ENCODE measurements at places on chromosomes 4 and X.

- DNase-seq: no peak
Measured at GRCh38 chrX:43964936-43965335, 8.3 kb downstream of the NDP start.

- no peak for DNase-seq
Measured at GRCh38 chr4:169485086-169485485, 127.3 kb downstream of the NEK1 start.

DNA sequence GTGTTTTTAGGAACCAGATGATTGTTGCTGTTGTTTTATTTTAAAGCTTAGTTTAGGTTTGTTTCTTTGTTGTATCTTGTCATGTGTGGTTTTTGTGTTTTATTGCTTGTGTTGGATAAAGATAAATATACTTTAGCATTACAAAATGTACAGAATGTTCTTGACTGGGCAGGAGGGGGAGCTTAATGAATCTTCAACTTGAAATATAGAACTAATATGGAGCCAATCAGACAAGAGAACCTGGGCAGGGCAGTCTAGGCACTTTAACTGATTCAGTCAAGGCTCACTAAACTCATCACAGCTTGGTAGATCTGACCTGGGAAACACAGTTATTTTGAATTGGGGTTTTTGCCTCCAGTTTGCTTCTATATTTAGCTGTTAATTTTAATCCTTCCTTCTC, 304.2 kb downstream of the ARHGAP24 start:
- no peak for DNase-seq

- no peak for DNase-seq
Measured at GRCh38 chrX:44958480-44958879, 85.5 kb downstream of the KDM6A start.

GRCh38 chr4:147855571-147856009, 123.7 kb downstream of the ARHGAP10 start:
- DNase-seq: no peak

DNA sequence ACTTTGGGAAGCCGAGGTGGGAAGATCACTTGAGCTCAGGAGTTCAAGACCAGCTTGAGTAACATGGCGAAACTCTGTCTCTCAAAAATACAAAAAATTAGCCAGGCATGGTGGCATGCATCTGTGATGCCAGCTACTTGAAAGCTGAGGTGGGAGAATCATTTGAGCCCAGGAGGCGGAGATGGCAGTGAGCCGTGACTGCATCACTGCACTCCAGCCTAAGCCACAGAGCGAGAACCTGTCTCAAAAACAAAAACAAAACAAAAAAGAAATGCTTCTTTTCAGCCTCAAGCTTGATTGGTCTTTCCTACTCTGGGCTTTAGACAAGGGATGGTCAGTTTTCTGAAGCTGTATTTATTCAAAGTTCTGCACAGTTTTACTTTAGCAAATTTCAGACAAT, 15.8 kb upstream of the DHRSX start:
- DNase-seq: no peak

DNA sequence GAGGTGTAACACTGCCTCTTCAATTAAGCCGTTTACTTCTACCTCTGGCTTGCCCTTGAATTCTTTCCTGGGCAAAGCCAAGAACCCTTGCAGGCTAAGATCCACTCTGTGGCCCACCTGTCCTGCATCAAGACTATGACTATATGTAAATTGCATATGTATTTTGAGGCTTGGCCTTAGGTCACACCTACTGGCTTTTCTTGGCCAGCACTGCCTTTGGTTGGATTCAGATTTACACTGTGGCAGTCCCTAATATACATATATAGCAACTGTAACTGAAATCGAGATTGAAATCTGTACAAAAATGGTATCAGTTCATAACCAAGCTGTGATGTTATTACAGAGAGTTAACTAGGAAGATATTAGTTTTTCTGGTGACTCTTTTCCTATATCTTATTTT, 151.5 kb downstream of the CFAP47 start:
- no peak for DNase-seq

GRCh38 chr4:183722731-183723560, 63.9 kb downstream of the TRAPPC11 start:
- peak; percentile 61 for DNase-seq

DNA sequence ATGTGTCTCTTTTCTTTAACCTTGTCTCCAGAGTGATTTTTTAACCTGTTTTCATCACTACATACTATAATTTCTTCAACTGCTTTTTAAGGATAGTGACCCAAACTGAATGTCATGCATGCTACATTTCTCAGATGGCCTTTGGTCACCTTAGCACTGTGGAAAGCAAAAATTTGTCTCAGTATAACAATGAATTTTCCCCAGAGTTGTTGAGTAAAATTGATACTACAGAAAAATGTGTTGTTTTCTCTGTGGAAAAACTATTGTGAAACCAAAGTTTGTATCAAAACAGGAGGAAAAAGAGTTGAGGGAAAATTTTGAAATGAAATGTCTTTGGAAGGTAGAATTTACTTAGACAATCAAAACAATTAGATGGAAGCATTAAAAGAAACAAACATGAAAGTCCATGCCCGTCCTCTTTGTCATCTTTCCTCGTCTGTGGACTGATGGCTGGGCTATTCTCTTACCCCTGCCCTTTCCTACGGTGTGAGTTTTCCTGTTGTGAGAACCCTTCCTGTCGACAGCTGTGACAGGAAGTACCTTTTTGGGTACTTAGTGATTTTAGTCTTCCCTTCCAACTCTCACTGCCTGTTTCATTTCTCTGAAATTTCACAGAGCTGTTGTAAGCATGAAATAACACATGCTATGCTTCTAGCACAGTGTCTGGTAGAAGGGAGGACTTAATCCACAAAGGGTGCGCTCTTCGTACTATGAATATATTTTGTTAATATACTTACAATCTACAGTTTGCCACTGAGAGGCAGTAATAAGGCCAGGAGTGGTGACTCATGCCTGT, 50.8 kb downstream of the LRP2BP start:
- DNase-seq: no peak

DNA sequence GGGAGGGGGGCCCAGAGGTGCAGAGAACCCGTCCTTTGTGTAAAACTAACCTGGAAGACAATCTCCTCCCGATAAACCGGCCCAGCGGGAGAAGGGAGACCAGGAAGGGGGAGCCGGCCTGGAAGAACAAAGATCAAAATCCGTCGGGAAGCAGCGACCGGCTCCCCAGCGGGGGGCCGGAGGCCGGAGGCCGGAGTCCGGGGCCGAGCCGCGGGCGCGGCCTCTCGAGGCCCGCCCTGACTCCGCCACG, 552 bp downstream of the ZDHHC9 start:
- DNase-seq: no peak

GRCh38 chrX:39167791-39168190, 366.5 kb downstream of the MID1IP1 start:
- no peak for DNase-seq

- DNase-seq: no peak
Measured at GRCh38 chr4:24643774-24644520, 59.6 kb upstream of the DHX15 start.

DNA sequence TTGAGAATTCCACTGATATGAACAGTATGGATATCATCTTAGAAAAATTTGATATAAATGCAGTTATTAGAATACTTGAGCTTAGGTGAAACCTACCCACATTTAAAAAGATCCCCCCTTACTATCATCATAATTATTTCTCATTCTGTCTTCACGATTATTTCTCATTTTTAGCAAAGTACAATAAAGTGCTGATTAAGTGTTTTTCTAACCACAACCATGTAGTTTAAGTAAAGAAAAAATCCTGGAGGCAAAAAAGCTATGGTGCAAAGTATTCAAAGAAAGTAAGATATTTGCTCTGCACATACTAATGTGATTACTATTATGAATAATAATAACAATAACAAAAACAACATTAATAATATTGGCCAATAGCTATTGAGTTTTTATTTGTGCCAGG, 365.6 kb upstream of the PCDH7 start:
- no peak for DNase-seq

GRCh38 chrX:134171661-134172587, 65.1 kb upstream of the CCDC160 start:
- no peak for DNase-seq

DNA sequence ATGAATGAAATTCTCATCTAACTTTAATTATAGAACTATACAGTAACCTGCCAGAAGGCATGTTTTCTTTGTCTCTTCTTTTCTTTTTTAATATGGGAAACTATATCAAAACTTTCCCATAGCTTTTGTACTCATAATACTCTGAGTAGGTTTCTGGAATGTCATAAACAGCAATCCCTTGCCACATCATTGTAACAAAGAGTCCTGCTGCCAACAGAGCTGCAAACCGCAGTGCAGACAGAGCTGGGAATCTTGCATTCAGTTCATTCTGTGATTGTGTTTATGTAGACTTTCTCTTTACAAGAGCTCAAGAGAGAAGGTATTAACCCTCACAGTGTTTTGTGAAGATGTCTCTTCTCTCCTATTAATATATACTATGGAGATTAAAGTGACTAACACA, 304.4 kb upstream of the SLIT2 start:
- DNase-seq: no peak

DNA sequence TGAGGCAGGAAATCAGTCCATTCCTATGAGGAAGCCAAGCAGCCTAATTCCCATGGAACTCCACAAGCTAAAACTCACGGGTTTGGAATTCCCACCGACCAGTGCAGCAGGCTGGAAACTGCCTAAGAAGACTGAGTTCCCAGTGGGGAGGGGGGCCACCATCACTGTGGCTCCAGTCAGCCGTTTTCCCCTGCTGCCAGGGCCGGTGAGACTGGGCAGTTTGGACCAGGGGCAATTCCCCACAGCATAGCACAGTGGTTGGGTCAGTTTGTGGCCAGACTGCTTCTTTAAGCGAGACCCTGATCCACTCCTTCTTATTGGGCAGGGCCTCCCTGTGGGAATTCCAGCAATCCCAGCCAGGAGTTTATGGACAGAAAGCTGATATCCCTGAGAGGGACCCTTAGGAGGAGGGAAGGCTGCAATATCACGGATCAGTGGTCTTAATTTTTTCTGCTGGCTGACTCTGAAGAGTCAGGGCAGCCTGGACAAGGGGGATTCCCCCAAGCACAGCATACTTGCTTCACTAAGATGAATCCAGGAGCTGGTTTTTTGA, 20.7 kb downstream of the PAGE5 start:
- DNase-seq: no peak

- no peak for DNase-seq
Measured at GRCh38 chrX:20231598-20231997, 35.1 kb downstream of the RPS6KA3 start.

GRCh38 chrX:29066516-29066915, 479.3 kb downstream of the IL1RAPL1 start:
- DNase-seq: no peak

DNA sequence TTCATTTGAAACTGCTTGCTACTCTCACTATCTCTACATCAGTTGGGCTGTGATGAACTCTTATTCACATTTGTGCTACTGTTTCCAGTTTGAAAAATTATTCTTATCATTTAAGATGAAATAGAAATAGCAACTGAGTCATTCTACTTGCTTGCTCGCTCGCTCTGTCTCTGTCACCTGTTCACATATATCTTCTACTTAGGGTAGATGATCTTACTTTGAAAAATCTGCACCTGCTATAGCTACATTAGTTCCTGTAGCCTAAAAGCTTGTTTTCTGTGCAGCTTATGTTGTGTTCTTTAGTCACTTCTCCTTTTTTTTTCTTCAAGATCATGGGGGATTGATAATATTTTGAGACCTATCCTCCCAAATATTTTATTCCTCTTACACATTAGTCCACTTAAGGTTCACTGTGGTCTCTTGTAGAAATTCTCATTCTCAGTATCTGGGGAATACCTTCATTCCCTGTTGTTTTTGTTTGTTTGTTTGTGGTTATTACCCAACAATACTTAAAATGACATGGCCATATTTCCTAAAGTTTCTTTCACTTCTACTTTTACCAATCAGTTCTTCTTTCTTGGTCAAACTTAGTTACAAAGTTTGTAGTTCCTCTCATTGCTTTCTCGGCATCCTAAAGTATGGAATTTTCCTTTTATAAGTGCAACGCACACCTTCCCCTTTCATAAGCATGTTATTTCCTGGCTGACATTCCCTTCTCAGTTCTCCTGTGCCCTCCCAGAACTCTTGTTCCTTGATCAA, 36.5 kb downstream of the CLCN5 start:
- DNase-seq: no peak

- DNase-seq: no peak
Measured at GRCh38 chr4:165248102-165248501, 40.7 kb downstream of the KLHL2 start.

DNA sequence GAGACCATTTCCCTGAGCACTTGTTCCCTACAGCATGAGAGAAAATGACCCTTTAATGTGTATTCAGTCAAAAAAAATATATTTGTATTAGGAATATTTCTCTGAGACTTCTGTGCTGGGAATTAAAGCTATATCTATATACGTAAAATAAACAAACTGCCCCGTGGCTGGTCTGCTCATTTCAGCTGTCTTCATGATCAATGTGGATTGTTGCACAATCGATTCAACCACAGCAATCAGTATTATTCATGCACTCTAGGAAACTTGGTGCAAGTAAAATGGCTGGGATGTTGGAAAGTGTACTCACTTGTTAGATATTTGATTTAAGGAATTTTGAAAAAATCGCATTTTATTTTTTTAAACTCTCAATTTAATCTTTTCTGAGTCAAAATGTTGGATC, 307.9 kb upstream of the ZFP42 start:
- DNase-seq: no peak

- no peak for DNase-seq
Measured at GRCh38 chr4:182547435-182547834, 304.2 kb downstream of the TENM3 start.

DNA sequence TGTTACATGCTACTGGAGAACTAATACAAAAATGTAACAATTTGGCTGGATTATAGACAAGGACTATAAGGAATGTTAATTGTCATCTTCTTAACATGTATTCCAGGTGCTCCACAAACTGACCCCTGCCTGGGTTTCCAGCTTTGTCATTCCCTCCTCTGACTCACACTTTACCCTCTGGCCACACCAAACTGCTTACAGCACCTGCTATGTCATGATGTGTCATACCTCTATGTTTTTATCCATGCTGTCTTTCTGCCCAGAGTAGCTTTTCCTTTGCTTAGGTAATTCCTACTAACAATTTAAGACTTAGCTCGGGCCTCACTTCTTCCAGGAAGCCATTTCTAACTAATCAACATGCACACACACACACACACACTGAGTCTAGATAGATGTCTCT, 14.0 kb upstream of the SHROOM4 start:
- no peak for DNase-seq

DNA sequence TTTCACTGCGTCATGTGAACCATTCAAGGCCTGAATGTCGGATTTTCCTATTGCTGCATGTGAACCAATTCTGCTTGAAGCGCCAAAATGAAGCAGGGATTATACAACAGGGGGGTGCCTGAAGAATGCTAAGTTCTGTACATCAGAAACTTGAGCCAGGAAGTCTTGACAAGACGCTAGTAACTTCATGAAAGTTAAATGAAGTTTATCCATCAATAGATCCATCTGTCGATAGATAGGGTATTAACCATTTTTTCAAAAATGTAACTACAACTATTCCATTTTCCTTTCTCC, 590 bp upstream of the NAF1 start:
- DNase-seq: no peak

GRCh38 chr4:38894322-38894982, 26.8 kb downstream of the FAM114A1 start:
- DNase-seq: no peak

Measured in GM12891 (cell line).